ENCODE measurements at places on chromosomes 2 and 18. TPM values are rescaled to one million over a fixed set of nuclear protein-coding genes. Genes with fewer than 3 reads are reported as not detected.

DNA sequence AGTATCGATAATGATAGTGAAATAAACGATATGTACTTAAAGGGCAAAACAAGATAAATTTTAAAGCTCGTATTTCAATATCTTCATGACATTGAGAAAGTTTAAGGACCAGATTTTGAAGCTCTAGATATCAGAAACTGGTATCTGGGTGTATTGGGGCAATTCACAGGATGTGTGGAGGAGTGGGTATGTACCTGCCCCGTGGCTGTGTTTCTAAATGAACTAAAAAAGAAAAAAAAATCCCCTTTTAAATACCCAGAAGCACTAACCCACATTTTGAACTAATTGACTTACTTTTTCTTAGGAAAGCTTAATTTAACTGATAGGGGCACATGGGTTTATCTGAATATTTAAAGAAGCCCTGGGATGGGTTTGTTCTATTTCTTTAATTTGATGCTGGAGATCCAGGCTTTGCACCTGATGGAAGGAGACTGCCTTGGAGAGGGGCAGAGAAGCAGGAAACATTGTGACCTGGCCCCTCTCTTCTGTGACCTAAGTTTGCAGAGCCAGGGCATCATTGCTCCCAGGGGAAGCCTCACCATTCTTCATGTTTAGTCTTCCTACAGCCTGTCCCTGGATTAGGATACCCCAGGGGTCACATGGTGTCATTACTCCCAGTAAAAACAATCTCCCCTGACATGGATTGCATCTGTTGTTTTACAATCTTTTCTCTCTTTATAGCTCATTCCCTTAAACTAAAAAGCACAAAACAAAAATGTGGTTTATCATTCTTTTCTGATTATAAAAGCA is 7.6 kb upstream of the KCTD1 start:
- DNase-seq = no peak

TMEM17 gene
- 1.3 TPM for total RNA-seq

DNA sequence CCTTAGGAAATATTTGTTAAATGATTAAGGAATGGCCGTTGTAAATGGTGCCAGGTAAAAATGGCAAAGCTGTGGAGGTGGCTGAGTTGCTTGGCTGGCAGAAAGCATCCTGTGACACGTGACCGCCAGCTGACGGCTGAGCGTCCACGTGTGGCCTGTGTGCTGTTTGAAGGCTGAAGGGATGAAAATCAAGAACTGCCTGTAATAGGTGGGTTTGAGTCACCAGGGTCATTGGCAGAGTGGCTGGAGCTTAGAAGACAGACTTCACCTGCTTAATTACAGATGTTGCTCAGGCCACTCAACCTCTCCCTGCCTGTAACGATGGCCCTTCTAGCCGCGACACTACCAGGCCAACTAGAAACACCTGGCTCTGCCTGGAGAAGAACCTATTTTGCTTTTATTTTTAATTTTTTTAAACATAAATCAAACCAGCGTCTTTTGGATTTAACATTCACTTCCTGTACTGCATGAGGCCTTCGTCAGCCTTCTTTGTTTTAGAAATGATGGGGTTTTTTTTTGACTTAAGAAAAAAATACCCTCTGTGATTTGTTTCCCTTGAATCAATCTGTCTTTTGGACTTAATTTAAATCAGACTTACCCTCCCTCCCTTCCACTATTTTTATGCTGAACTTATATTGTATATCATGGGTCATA is 206.5 kb downstream of the PRKCE start:
- no peak for DNase-seq

DNA sequence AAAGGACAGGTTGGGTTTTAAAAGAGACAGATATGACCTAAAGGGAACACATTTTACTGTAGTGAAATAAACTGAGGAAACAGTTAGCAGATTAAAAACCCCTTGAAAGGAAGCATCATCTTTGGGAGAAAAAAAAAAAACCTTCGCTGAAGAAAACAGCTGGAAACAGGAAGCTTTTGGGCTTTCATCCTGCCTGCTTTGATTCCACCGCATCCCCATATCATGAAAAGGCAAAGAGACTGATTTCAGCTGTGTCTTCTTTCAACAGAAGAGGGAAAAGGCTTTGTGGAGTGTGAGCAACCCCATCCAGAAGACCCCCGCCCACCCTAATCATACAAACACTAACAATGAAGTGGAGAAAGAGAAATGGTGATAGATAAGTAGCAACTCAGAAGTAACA is 86.4 kb downstream of the TCF4 start:
- peak; percentile 47 for DNase-seq

GRCh38 chr2:60948926-60949579 is 67.7 kb downstream of the REL start:
- DNase-seq = no peak

- DNase-seq = no peak
These were observed 84.5 kb downstream of the PRPF40A start for GRCh38 chr2:152632736-152633135.

DNA sequence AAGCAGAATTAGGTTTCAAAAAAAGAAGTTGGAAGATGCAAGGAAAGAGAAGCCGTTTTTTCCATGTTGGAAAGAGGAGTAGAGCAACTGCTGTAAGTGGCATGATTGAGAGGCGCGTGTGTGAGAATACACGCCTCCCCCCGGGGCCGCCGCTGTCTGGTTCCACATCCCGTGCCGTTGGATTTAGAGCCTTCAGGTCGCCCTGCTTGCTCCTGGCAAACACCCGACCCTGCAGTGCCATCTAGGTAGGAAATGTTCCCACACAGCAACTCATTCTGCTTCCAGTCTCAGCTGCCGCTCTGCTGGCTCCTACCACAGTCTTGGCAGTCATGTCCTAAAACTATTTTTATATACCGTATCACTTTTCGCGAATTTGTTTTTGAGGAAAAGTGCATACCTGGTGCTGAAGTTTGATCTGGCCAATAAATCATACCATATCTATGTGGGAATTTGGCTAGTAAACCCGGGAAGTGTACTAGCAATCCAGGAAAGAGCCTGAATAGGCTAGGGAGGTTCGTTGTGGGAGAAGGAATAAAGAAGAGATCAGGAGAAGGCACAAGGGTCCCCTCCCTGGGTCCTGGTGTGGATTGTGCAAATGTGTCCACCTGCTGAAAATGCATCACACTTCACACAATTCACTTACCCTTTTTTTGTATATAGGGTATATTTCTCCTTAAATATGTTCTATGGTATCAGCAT is 372.7 kb downstream of the FBXO15 start:
- DNase-seq = no peak

All from dermis microvascular lymphatic vessel endothelial cell (primary cell).